Thymus (tissue), 14 donors: ENCODE measurements at places on chromosomes 3 and 15. TPM values are rescaled to one million over a fixed set of nuclear protein-coding genes. Genes with fewer than 3 reads are reported as not detected.

Gene XCR1
- 4.2 TPM for total RNA-seq

Gene MYO5C
- 3.2 TPM for total RNA-seq

Gene IL20RB
- 0.94 TPM for total RNA-seq

Gene ATP13A3
- 40.1 TPM for total RNA-seq

Gene SELENOS
- total RNA-seq, result 26.4 TPM

Gene PATL2
- 2.2 TPM for total RNA-seq

Gene IGSF10
- total RNA-seq, result 1.9 TPM

Gene CP
- 0.19 TPM for total RNA-seq

Gene SRGAP3
- total RNA-seq, result 4.4 TPM
